Fibroblast of the aortic adventitia (primary cell): ENCODE measurements at places on chromosomes 5 and 9.

GRCh38 chr5:80466669-80467485 lies 21.0 kb upstream of the FAM151B start:
- peak; percentile 71 for DNase-seq

DNA sequence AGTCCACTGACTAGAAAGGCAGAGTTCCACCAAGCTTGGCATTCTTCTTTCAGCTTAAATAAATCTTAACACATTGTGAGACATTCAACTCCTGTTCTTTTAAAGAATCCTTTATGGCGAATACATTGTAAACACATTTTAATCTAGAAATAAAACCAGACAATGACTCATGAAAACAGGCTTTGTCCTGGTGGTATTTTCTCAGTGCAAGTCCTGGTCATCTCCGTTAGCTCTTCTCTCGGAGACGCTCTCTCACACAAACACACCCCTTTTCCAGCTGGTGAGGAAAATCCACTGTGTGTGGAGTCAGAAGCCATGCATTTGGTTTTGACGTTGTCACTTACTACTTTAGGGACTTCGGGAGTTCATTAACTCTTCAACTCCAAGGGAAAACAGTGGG lies 140.4 kb downstream of the AUH start:
- no peak for DNase-seq

- no peak for DNase-seq
These were observed 29.2 kb downstream of the CD14 start for GRCh38 chr5:140603734-140604133.

DNA sequence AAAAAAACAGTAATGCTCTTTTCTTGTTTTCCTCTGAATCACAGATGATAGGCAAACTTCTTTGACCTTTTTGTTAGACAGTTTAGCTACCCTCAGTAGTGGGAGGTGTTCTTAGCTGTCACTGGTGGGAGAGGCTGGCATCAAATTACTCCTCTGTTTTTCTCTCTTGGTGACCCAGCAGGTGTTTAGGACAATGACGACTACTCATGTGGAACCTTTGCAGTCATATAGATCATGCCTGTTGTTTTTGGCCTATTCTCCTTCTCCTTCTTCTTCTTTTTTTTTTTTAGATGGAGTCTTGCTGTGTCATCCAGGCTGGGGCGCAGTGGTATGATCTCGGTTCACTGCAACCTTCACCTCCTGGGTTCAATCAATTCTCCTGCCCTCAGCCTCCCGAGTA lies 15.4 kb upstream of the NPR2 start:
- DNase-seq = no peak

DNA sequence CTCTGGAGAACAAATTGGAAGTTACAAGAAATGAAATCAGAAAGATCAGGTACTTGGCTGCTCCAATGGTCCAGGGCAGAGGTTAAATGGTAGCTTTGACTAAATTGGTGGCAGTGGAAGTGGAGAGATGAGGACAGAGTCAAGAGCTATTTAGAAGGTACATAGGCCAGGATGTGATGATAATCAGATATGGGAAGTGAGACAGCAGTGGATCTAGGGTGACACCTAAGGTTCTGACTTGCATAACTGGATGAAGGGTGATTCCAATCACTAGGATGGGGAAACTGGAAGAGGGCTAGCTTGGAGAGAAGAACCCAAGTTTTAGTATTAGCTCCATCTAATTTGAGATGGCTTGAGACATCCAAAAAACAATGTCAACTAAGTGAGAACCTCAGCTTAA lies 24.0 kb upstream of the NDUFB6 start:
- no peak for DNase-seq

DNA sequence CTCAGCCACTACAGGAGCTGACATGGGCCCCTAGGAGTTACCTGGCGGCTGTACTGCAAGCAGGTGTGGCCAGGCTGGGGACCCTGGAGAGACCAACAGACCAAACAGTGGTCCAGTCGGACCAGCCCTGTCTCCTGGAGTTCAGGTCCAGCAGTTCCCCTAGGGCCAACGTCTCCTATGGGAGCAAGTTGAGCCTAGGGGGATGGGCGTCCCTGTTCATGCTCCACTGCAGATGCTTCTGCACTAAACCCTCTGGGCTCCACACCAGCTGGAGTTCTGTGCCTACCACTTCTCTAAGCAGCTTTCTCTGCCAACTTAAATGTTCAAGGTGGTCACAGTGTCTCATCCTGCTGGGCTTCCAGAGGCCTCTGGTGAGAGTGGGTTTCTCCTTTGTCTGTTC lies 20.6 kb upstream of the OMD start:
- no peak for DNase-seq

- peak; percentile 16 for DNase-seq
These were observed 39.3 kb downstream of the CLINT1 start for GRCh38 chr5:157819502-157820115.

DNA sequence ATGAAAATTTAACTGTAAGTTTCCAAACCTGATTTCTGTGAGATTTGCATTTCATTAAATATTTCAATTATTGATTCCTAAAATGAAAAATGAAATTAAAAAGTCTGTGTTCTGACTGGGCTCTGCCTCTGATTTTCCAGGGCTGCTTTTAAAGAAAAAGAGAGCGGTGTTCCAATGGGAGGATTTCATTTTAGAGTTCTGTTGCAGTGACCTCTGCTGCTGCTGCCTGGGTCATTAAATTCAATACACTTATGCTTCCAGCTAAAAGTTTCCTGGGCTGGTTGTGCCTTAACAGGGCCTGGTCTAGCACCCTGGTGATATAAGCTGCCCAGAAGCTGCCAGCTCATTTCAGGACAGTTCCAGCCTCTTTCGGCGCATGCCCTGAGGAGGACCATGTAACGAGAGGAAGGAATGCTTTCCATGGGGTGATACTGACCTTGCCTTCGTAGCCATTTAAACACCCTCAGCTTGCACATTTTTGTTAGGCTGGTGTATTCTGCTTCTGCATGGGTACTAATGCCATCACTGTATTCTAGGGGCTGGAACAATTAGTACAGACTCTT lies 93.3 kb downstream of the TMEM174 start:
- no peak for DNase-seq

GRCh38 chr5:168153263-168153875 lies 138.1 kb upstream of the WWC1 start:
- no peak for DNase-seq

DNA sequence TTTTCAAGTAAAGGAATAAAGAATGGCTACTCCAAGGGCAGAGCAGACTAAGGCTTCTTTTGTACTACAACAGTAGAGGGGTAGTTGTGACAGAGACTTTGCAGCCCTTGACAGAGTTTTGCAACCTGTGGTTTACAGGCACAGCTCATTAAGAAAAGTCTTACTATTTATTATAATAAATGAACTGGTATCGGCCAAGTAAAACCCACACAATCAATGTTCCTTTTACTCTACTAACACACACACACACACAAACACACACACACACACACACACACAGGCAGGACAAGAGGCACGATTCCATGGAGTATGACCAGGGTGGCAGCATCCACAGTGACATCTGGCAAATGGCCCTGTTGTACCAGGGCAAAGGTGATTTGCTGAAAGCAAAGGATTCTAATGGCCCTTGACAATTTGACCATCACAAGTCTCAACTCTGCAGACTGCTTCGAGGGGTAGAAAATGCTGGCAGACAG lies 59.1 kb upstream of the GOLPH3 start:
- no peak for DNase-seq

- DNase-seq = no peak
These were observed 4.7 kb downstream of the SLC2A6 start for GRCh38 chr9:133474215-133474614.
